Daoy (cell line): ENCODE measurements at places on chromosomes 1 and 21. TPM values are rescaled to one million over a fixed set of nuclear protein-coding genes. Genes with fewer than 3 reads are reported as not detected.

DNA sequence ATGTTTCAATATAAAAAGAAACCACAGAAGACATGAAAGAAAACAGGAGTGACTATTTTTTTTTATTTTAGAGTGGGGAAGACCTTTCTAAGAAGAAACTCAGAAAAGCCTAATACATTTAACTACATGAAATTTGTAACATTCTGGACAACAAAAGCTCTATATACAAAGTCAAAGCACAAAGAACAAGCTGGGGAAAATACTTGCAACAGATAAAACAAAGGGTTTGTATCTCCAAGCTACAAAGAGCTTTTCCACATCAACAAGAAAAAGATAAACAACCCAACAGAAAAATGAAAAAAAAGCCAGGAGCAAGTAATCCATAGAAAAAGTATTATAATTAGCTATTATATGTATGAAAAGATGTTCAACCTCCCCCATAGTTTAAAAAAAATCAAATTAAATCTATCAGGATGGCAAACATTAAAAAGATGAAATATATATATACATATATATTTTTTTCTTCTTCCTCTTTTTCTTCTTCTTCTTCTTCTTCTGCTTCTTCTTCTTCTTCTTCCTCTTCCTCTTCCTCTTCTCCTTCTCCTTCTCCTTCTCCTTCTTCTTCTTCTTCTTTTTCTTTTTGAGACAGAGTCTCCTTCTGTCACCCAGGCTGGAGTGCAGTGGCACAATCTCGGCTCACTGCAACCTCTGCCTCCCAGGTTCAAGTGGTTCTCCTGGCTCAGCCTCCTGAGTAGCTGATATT, 49.1 kb upstream of the EPS8L3 start:
- no peak for DNase-seq

- peak; percentile 36 for DNase-seq
These were observed 5.8 kb upstream of the IKBKE start for GRCh38 chr1:206464456-206464964.

- DNase-seq = no peak
These were observed 7.0 kb downstream of the DDOST start for GRCh38 chr1:20654104-20654690.

The RTCA gene
- total RNA-seq = 119 and 127 TPM in 2 replicates

The OR1C1 gene
- not detected in 2 replicates for total RNA-seq
